ENCODE measurements at places on chromosomes 3 and 15. TPM values are rescaled to one million over a fixed set of nuclear protein-coding genes. Genes with fewer than 3 reads are reported as not detected.

LRRC3B gene
- not detected for total RNA-seq

DNA sequence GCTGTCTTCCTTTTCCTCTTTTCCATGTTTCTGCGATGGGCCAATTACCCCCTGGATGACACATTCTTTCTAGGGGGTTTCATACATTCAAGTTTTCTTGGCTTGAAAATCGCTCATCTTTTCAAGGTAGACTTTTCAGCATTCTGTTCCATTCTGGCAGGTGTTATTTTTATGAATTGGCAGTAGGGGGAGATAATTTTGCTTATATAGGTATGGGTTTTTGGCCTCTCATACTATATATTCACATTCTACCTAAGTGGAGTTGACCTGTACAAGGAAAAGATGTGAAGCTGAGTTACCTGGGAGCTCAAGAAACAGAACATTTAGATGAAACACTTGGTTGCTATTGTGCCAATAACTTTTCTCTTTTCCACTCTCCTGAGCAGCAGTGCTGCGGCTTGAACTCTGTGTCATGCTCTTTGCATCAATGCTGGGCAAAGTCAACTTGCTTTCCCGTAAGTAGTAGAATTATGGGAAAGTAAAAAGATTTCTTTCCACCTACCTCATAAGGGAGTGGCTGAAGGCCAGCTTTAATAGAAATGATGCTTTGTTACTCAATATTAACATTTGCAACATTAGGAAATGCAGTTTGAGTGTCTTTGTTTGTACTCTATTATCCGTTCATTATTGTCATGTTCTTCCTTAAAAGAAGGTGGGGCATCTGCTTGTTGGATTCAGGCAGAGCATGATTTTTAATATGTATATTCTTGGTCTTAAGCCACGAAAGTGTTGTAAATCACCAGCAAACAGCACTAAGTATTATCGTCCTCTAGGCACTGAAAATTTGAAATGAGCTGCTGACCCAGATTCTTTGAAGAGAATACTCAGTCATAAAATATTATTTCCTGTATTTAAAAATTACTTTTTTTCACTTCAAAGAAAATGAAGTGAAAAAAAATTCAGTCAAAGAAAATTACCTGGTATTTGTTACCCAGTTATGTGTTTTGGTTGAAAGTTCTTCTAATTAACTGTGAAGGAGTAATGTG is 27.7 kb upstream of the MFSD1 start:
- DNase-seq = no peak

DNA sequence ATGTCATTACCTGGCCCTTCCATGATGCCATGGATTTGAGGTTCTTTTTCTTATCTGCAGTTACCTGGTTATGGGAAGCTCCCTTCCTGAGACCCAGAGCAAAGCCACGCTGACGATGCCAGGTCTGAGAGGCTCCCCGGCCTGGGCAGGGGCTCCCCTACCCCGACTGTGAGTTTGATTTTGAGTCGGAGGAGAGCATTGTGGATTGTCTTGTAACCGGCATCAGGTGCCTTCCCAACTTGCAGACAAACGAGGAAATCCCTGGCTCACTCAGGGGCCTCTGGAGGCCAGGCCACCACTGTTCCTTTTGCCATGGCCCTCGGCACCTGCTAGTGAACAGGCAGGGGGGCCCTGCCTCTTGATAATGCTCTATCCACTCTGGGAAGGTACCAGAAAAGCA is 151.4 kb downstream of the ATP10A start:
- no peak for DNase-seq

- DNase-seq = no peak
Measured at GRCh38 chr3:12395349-12396012, 88.8 kb upstream of the TSEN2 start.

GRCh38 chr3:42755681-42756578 is 17.1 kb downstream of the CCDC13 start:
- DNase-seq = no peak

GRCh38 chr3:124846189-124846588 is 41.0 kb downstream of the ITGB5 start:
- no peak for DNase-seq

DNA sequence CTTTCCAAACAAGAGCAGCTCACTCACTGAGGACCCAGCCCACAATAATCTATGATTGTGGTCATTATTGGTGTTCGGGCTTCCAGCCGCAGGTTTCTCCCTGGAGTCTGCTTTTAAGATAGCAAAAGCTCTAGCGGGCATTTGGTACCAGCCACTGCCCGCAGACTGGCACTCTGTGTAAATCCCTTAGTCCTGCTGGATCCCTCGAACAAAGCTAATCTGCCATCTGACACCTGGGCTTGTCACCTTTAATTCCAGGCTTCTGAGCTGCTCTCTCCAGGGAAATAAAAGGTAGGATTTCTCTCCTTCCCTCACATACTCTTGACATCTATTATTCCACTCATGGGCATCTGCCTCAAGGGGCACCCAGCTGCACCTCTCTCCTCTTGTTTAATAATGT is 158.7 kb downstream of the PDCD6IP start:
- no peak for DNase-seq

DNA sequence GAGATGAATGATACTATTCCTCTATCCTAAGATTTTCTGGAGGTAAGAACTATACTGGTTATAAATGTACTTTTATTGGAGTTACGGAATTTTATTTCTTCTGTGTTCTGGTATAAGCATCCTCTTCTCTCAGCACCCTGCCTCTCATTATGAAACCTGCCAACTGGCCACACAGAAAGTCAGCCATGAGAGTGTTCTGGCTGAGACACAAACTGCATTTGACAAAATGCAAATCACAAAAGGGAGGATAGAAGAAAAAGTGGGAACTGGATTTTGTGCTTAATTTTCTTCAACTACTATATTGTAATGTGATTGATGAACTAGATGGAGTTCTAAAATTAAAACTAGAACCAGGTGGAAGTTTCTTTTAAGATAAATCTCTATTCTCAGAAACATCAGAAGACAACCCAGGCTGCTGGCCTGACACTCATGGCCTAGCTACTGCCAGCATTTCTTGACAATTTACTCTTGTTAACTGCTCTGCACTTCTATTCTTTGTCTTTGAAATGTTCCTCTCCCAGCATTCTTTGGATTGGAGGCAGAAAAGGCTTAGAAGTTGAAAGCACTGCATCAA is 143.1 kb downstream of the WDR76 start:
- DNase-seq = no peak

APEH gene
- 57.6 TPM for total RNA-seq

HIGD2B gene
- not detected for total RNA-seq

SYNPR gene
- not detected for total RNA-seq

GRCh38 chr3:13501056-13501455 is 20.9 kb downstream of the HDAC11 start:
- DNase-seq = no peak

DNA sequence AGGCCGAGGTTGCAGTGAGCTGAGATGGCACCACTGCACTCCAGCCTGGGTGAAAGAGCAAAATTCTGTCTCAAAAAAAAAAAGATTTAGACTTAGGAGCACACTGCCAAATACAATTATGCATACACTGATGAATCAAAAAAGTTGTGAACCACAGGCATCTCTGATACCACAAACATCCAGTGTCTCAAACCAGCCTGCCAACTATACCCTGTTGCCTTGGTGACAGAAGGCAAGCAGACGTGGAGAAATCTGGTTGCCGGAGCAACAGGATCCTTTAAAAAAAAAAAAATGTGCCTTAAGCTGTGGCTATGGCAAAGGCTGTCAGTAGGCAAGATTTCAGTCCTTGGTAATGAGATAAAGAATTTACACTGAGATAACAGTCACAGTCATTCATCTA is 202.3 kb downstream of the NEK10 start:
- DNase-seq = no peak

GRCh38 chr3:38573111-38573510 is 76.4 kb downstream of the SCN5A start:
- DNase-seq = no peak

DNA sequence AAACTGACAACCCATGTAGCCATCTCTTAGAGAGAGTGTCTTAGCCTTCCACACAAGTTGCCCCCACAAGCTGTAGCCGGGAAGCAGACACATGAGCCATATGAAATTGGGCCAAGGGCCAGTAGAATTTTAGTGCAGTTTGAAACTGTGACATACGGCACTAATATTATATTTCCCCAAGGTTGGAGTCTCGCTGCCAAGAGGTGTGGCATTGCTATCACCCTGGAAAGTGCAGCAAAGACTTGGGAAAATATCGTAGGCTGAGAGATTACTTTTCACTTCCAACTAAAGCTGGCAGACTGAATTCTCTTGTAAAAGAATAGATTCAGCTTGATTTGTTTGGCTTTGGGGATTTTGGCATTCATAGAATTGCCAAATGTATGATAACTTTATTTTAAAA is 89.2 kb downstream of the ECT2 start:
- DNase-seq = no peak

- no peak for DNase-seq
Measured at GRCh38 chr3:146124126-146124801, 36.7 kb downstream of the PLOD2 start.

GRCh38 chr3:173371848-173372487 is 25.6 kb upstream of the NLGN1 start:
- DNase-seq = no peak

DNA sequence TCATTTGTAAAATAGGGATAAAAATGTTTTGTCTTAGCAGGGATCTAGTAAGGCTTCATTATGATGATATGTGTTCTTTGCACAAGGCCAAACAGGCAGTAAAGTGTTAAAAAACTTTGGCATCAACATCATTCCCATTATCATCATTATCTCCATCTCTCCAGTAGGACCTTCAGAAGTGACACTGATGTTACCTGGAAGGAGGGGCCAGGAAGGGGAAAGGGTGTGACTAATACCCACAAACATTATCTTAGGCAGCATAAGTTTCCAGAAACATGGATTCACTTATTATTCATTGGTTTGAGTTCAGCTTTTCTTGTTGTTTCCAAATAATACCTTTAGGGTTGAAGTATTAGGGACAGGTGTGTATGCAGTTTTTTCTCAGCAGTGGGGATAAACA is 399.6 kb downstream of the PTPRG start:
- no peak for DNase-seq

DZIP3 gene
- total RNA-seq = 9.3 TPM

ZNF80 gene
- total RNA-seq = not detected
